Stimulated activated effector memory CD8-positive, alpha-beta T cell treated with anti-CD3 and anti-CD28 coated beads, Interleukin-12 subunit alpha, Interleukin-12 subunit beta, amount 100 ng/mL, for 72 hours (primary cell): ENCODE measurements at places on chromosomes 11 and 22.

- no peak for DNase-seq
These were observed 86.8 kb upstream of the OR4B1 start for GRCh38 chr11:48129697-48130395.

- no peak for DNase-seq
These were observed 316.6 kb upstream of the NCAM1 start for GRCh38 chr11:112644410-112645131.

GRCh38 chr22:43493297-43493696 is 81.5 kb downstream of the MPPED1 start:
- DNase-seq, result no peak

- no peak for DNase-seq
These were observed 617 bp upstream of the ARHGAP20 start for GRCh38 chr11:110712659-110713448.

GRCh38 chr22:44597616-44598015 is 99.6 kb upstream of the RTL6 start:
- no peak for DNase-seq

- DNase-seq, result no peak
These were observed 477.1 kb downstream of the BRD1 start for GRCh38 chr22:49350441-49351121.

DNA sequence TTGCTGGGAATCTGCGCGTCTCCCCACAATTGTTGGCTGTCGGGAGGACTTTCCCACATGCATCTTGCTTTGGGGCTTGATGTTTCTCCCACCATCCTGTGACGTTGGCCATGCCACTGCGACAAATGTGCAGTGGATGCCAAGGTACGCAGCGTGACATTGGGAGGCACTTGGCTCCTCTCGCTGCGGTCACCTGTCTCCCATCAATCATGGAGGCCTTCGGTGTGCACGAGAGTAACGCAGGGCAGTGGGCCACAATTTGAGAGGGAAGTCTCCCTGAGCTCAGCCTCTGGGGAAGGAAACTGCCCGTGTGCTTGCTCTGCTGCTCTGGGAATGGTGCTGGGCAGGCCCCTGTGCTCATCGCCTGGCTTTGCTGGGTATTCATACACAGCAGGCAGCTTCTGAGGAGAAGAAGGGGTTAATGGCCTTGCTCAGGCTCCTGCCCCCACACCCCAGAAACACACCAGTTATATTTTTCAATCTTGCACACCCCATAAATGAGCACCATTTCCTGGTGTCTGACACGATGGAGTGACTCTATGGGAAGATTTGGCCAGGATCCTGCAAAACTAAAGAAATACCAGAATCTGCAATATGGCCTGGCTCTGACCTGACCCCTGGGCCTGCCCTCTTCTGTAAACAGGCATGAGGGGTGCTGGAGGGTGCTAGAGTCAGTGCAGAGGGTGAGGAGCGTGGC is 153.5 kb downstream of the ADAMTS15 start:
- DNase-seq, result no peak

GRCh38 chr11:57161351-57161750 is 20.4 kb upstream of the LRRC55 start:
- no peak for DNase-seq

DNA sequence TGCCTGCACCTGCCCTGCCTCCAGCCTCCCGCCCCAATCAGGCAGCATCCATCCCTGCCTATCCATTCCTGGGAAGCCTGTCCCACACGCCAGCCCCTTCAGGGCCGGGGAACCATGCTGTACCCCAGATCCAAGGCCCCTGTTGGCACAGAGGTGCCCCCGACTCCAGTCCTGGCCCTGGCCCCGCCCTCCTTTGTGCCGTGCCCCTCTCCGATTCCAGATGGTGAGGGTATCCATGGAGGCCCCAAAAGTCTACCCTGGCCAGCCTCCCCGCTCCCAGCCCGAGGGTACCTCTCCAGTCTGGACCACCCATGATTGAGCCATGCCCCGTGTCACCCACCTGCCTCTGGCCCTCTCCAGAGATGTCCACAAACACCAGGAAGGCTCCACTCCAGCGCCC is 2.7 kb upstream of the TH start:
- DNase-seq, result no peak

DNA sequence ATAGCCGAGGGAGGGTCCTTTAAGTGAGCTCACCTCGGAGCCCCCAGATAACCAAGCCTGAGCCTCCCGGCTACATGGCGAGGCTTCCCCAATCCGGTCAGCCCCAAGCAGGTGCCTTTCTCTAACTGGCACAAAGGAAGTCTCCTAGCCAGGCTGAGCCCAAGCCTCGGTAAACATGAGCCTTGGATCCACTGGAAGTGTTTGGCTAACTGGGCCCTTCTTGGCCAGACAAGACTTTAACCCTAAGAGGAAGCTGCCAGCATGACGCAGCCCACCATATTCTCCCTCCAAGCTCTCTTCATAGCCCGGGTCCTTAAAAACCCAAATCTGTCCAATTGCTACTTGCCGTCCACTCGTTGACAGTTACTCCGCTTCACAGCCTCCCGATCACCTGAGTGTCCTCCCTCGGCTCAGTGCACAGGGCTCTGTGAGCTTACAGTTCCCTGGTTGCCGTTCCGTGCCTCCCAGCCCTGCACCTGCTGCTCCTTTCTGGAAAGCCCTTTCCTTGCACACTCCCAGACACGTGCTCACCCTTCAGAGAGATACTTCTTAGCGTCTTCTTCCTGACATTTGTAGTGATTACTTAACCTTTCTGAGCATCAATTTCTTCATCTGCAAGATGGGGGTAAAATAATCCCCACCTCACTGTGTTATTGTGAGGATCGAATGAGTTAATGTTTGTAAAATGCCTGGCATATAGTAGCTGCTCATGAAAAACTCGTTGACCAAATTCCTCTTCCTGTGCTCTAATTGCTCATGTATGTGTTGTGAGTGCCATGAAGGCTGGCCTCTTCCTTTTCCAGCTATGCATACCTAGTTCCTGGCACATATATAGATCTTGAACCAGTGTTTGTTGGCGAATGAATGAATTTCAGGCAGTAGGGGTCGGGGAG is 25.6 kb downstream of the TXN2 start:
- no peak for DNase-seq

DNA sequence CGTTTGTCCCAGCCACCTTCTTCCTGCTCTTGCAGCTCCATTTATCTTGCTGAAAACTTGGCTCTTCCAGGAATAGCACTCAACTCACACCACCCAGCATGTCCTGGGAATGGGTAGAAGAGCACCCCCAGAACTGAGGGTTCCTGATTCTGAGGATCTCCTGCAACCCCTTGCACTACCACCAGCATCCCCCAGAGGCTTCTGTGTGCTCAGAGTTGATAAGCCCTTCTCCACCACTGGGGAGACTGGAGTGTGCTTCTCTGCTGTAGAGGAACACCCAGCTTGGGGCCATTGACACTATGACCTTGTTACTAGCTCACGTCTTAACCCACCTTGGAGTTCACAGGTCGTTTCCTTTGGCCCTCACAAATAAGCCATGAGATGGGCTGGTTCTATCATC is 121.0 kb downstream of the GRIK4 start:
- DNase-seq, result no peak

DNA sequence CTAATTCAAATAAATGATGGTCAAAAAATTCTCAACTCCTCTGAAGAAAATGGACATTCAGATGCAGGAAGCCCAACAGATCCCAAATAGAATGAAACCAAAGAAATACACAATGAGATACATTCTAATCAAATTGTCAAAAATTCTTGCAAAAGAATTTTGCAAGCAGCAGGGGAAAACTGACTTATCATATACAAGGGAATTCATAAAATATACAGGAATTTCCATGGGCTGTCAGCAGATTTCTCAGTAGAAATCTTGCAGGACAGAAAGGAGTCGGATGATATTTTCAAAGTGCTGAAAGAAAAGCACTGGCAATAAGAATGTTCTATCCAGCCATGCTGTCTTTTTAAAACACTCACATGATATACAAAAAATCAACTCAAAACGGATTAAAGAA is 194.6 kb upstream of the ZC3H12C start:
- DNase-seq, result no peak

DNA sequence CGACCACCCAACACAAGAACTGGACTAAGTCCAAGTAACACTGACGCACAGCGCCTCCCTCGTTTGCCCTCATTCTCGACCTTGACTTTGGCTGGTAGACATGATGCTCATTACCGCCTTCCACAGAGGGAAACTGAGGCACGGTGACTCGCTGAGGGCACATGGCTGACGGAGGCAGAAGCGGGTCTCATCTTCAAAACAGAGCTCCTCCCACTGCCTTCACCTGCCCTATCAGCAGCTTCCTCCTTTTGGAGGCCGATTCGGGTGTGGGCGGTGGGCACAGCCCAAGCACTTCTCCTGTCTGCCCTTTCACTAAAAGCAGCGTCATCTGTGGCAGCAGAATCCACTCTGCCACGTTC is 2.0 kb upstream of the KMT5B start:
- peak; percentile 14 for DNase-seq

DNA sequence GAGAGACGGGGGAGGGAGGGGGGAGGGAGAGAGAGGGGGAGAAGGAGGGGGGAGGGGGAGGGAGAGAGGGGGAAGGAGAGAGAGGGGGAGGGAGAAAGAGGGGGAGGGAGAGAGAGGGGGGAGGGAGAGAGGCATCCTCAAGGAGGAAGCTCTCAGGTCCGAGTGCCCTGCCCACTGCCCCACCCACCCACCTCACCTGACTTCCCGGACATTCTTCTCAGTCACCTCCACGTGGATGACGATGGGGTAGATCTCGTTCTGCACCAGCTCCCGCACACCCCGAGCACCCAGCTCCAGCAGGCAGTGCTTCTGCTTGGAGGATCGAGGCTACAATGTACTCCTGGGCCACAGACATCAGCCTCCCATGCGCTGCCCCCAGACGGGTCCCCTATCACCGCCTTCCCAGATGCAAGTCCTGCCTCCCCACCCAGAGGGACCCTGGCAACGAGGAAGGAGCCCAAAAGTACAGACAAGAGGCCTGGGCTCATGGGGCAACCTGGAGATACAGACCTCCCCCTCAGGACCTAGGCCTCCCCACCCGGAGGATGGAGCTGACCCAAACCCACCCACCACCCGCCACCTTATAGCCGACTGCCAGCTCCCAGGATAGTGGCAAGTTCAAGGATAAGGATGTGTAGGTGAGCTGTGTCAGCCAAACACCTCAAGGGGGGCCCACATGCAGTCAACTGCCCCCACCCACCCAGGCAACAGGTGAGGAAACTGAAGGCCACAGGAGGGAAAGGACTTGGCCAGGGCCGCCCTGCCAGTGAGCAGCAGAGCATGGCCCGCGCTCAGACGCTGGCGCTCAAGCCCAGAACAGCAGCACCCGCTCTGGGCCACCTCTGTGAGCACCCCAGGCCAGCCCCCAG is 5.6 kb upstream of the MFNG start:
- no peak for DNase-seq

GRCh38 chr11:70298243-70298915 is 27.9 kb downstream of the PPFIA1 start:
- DNase-seq, result no peak

- DNase-seq, result no peak
These were observed 5.0 kb downstream of the CBX7 start for GRCh38 chr22:39147335-39148025.

DNA sequence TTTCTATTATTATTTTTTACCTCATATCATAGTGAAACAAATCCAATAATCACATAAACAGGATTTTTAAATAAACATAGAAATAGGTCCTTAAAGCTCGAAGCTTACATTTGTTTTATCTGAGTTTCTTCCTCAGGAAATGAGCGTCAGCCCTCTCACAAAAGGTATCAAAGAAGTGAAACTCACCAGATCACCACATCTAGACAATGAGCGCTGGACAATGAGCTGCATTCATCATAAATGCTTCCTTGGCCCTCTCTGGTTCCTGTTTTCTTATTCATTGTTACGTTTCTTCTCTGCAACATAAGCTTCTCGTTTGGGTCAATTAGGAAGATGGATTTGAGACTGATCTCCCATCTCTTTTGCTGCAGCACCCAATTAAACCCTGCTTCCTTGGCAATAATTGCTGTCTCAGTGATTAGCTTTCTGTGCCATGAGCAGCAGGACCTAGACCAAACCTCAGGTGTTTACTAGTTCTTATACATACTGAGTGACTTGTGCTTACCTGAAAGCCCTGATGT is 649.9 kb upstream of the LUZP2 start:
- no peak for DNase-seq

DNA sequence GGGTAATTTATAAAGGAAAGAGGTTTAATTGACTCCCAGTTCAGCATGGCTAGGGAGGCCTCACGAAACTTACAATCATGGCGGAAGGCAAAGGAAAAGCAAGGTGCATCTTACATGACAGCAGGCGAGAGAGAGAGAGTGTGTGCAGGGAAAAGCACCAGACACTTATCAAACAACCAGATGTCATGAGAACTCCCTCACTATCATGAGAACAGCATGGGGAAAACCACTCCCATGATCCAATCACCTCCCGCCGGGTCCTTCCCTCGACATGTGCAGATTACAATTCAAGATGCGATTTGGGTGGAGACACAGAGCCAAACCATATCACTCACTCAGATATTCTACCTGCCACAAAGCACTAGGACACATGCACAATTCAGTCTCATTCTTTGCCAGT is 48.1 kb upstream of the HMGXB4 start:
- DNase-seq, result no peak

GRCh38 chr11:61037441-61038093 is 64.7 kb upstream of the CD5 start:
- DNase-seq, result no peak

- DNase-seq, result no peak
These were observed 18.3 kb downstream of the PRSS23 start for GRCh38 chr11:86818462-86819192.

- DNase-seq, result no peak
These were observed 180.5 kb downstream of the WNT11 start for GRCh38 chr11:76025817-76026216.

- DNase-seq, result no peak
These were observed 5.0 kb downstream of the NFAM1 start for GRCh38 chr22:42427167-42427566.

- DNase-seq, result no peak
These were observed 37.2 kb upstream of the ACER3 start for GRCh38 chr11:76823481-76824028.

DNA sequence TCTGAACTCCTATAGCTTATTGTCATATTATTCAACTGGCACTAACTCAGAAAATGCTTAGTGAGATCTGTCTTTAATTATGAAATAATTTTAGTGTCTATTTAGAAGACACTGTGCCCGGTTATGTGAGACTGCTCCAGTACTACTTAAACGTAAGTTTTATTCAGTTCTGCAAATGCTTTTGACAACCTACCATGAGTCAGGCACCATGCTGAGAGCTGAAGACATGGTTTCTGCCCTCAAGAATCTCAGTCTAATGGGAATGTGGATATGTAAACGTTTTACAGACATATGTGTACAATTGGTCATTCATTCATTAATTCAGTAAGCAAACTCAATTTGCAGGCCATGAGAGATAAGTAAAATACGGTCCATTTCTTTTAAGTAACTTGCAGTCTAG is 40.0 kb downstream of the DCUN1D5 start:
- no peak for DNase-seq

DNA sequence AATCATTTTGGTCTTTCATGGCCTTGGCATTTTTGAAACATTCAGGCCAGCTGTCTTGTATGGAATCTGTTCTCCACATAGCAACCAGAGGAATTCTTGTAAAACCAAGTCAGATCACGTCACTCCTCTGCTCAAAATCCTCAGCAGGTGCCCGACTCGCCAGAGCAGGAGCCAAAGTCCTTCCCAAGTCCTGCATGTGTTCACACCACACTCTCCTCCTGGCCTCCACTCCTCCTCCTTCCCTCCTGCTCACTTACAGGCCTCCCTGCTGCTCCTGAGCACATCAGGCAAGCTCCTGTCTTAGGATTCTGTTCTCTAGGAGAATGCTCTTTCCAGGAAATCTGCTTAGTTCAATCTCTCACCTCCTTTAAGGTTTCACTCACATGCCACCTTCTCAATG is 6.9 kb upstream of the PSMC3 start:
- no peak for DNase-seq
